ENCODE measurements at places on chromosomes 12 and 14.

DNA sequence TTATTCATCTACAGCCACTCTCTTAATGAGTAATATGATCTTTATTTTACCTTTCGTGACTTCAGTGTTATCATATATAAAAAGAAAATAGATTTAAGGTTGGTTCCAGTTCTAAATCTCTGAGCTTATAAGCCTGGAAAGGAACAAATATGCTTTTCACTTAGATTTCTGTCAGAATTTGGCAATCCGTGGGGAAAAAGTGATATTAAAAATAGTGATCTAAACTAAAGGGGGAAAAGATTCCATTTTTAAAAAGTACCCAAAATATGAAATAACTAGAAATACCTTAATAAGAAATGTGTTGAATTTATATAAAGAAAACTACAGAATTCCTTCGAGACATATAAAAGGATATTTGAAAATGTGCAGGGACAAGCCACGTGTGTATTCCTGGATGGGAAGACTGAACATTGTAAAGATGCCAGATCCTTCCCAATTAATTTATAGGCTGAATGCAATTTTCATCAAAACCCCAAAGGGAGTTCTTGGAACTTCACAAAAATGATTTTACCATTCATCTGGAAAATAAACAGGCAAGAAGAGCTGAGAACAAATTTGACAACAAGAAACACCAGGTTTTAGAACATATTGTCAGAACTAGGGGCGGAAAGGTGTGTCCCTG, 142.5 kb downstream of the EFCAB11 start:
- DNase-seq, result no peak

DNA sequence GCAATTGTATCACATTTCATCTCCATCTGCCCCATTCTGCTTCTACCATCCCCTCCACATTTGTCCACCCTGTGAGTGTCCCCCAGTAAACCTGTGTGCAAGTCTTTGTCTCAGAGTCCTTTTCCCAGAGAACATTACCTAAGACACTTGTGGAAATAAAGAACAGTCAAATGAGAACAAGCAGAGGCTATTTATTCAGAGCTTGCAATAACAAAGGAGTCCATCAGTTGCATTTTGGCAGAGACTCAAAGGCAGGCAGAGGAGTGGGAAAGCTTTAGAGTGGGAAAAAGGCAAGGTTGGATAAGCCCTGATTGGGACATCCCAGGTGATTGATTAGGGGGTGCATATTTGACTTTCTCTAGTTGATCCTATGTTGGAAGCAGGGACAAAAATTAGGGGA, 18.2 kb upstream of the PPFIBP1 start:
- DNase-seq, result no peak

DNA sequence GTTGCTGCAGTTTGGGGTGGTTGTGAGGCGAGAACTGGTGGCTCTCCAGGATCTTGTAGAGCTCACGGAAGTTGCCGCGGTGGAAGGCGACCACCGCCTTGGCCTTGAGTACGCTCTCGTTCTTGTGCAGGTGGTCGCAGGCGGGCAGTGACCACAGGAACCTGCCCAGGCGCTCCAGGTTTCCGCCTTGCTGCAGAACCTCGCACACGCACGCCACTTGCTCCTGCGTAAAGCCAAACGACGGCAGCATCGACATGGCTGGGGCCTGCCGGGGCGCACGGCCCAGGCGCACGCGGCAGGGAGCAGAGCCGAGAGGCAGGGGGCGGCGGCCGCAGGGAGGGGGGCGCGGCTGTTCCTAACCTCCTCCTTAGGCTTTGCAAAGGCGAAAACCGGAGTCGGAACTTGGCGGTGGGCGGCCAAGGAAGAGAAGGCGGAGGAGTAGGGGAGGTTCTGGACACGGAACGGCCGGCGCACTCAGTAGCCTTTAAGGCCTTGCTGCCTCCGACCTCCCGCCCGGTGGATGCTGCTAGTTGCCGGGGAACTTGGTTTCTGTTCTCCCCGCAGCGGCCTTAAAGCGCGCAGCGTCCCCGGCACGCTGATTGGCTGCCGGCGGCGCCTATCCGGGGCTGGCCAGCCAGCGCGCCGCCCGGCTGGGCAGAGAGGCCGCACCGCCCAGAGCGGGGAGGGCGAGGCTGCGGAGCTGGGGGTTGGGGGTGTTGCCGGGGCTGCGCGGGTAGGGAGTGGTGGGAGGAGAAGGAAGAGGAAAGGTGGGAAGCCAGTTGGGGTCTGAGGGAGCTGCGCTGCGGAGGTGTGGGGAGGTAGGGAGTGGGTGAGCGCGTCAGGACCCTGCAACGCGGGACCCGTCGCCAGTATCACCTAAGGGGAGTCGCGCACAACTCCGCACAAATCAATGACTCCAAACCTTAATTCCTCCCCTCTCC, at the start of gene SIX1:
TSS of gene SIX1 (minus strand) at position 544 of the 941 bp plus-strand sequence. CDS start at position 256, 288 bp downstream.
- DNase-seq, result peak; percentile 94

GRCh38 chr14:59069163-59069854, 119.2 kb upstream of the DAAM1 start:
- DNase-seq, result no peak

- no peak for DNase-seq
Measured at GRCh38 chr12:102851246-102851645, 65.8 kb downstream of the PAH start.

Measured in A673 (cell line).